ENCODE measurements at places on chromosomes 4 and X. TPM values are rescaled to one million over a fixed set of nuclear protein-coding genes. Genes with fewer than 3 reads are reported as not detected.
A peak's percentile ranks its signal among the peaks of the same experiment; 100 is the strongest.

DNA sequence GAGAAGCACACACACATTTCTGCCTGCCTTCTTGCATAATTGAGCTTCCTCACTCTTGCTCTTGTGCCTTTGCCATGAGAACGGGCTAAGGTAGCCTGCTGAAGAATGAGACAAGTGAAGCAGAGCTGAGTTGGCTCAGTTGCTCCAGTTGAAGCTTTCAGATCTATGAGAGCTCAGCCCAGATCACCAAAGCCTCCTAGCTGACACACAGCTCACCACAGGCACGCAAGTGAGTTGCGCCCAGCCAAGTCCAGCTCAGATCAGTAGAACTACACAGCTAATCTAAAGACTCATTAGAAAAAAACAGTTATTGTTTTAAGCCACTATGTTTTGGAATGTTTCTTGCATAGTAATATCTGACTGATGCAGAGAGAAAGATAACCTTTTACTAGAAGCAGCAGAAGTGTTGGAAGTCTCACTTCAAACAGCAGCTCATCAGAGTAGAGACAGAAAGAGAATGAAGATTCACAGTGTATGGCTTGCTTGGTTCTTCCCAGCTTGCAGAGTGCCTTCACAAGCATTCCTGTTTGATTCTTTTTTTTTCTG lies 362.4 kb downstream of the MID1IP1 start:
- DNase-seq, result no peak

DNA sequence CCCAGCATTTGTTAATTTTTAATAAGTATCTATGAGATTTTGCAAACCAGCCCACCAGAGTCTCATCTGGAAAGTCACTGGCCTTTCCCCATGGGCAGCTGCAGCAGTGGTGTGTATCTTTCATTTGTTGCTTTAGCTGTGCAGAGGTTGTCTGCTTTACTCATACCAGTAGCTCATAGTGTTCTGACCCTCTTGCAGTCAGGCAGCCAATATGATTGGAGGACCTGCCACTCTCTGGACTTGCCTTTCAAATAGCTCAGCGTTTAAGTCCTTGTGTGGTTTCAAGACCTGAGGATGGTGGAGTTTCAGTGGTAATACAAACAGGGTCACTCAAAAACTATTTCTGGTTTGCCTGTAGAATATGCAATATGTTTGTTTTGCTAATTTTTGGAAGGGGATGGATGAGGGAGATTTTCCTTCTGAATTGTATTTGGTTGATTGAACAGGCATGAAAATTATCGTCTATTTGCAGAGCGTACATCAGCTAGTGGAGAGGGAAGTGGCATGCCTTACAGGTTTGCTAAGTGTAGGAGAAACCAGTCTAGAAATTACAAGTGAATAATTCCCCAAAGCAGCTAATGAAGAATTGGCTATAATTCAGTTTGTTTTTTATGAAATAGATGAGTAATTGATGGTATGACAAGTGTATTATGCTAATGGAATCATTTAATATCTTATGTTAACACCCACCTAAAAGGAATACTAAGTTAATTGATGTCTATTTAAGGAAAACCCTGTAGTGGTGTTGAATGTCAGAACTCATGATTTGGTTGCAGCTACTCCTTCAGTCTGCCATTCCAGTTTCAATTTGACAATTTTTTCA lies 8.9 kb downstream of the POLA1 start:
- DNase-seq, result no peak

DNA sequence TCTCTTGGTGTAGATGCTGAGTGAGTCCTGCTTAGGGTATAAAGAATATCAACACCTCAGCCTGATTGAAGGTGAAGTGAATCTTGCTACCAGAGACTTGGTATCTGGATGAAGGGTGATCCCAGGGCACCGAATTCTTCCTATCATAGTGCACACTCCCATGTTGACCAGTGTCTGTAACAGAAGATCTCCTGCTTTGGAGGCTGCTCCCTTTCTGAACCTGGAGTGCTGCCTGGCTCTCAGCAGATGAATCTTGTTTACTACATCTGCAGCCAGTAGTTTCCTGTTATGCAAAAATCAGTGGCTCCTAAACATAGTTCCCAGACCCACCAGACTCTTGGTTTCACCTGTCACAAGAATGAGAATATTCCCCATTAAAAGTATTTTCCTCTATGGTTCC lies 191.7 kb upstream of the GK2 start:
- no peak for DNase-seq

DNA sequence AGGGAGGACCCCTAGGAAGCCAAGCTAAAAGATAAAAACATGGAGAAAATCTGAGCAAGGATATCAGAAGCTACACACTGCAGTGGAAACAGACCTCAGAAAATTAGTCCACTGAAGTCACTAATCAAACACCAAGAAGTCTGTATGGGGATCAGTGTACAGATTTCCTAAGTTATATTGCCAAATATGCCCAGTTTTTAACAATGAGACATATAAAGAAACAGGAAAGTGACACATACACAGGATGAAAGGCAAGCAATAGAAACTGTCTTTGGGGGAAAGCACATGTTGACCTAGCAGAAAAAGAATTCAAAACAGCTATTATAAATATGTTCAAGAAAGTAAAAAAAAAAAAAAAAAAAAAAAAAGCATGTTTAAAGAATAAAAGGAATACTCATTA lies 153.7 kb downstream of the PPP4R3C start:
- no peak for DNase-seq

DNA sequence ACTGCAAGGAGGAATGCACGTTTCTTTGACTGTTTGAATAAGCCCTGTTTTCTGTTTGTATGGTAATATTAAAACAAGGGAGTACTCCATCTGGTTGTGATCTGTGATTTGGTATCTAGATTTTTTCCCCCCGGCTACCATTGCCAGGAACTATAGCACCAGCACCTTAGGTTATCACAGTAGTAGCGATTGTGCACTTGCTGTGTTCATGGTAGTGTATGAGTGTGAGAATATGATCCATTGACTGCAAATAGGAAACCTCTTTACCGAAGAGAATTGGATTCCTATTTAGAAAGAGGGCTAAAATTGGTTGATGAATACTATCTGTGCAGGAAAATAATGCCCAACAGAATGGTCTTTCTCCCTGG lies 69.9 kb downstream of the LARP7 start:
- no peak for DNase-seq

DNA sequence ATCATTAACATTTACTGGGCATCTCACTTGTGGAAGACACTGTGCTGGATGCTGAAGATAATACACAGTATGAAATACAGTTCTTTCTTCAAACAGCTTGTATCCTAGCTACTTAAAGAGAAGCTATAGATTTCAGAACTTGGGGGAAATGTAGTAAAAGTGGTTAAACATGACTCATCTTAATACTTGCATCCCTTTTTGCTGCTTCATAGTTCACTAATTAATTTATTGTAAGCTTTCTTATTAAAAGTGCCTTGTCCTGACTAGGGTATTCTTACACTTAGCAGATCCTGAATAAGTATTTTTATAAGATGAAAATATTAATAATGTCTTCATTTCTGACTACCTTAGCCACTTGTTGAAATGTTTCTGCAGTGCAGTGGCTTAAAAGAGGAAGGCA lies 132.8 kb upstream of the STIM2 start:
- DNase-seq, result no peak

- peak; percentile 55 for DNase-seq
Measured at GRCh38 chrX:1380672-1381233, 11.2 kb downstream of the SLC25A6 start.

DNA sequence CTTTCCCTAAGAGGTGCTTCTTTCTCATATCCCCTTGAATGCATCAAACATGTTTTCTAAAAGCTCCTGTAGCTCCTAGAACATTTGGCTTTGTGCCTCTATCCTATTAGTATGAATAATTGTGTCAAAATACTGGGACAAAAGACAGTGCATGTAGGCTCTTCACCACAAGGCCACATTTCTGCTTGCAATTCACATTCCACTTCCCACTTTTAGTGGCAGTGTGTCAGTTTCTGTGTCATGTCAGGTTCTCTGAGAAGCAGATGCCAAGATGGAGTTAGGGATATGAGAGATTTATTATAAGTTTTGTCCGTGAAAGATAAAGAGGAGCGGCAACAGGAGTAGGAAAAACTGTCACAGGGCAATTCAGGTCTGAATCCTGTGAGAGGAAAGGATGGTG lies 61.3 kb upstream of the GPRIN3 start:
- no peak for DNase-seq

The USP26 gene
- not detected for total RNA-seq

The GABRG1 gene
- 0.16 TPM for total RNA-seq

The LONRF3 gene
- 13.1 TPM for total RNA-seq
